ENCODE measurements at places on chromosomes 6 and 20.

GRCh38 chr6:145349950-145350510 lies 385.3 kb downstream of the EPM2A start:
- no peak for DNase-seq

DNA sequence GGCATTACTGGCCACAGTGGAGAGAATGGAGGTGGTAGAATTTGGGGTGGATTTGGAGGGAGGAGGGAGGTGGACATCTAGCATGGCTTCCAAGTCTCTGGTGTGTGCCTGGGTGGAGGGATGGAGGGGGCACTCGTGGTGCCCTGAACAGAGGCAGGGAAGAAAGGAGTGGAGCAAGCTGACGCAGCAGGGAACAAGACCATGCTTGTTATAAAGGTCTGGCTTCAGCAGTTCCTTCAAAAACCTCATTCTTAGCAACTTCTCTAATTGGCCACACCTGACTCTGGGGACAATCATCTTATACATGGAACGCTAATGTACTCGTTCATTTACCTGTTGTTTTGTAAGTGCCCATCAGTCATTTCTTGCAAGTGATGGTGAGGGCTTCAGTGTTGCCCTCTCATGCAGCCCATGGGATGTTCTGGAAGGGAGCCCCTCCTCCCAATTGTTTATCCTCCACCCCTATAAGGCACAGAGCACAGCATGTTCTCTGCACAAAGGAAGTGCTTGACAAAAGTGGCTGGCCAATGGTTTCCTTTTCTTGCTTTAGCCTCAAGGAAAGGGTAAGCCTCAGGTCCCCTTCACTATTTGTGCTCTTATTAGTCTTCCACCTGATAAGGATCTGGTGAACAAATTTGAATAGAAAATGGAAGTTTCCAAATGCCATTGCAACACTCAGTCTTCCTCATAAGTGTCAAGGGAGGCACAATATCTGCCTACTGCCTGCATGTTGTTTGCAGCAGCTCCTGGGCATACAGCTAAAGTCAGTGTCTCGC lies 39.3 kb downstream of the GFOD1 start:
- DNase-seq = no peak

DNA sequence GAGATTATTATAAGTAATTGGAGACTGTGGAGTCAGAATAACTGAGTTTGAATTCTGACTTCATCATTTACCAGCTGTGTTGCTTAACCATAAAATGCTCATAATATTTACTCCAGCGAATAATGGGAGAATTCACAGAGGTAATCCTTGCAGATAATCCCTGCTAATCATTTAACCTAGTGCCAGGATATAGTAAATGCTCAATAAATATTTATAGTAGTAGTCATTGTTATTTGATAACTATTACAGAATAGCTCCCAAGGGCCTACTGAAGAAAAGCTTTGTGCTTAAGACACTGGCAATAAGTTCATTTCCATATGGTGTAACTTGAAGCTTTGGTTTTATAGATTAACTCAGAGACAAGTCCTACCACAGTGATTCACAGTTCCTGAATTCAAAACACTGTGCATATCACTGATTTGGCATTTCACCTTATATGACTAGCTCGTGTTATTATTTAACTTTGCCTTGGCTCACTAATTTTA lies 208.8 kb upstream of the PLCB4 start:
- DNase-seq = no peak

DNA sequence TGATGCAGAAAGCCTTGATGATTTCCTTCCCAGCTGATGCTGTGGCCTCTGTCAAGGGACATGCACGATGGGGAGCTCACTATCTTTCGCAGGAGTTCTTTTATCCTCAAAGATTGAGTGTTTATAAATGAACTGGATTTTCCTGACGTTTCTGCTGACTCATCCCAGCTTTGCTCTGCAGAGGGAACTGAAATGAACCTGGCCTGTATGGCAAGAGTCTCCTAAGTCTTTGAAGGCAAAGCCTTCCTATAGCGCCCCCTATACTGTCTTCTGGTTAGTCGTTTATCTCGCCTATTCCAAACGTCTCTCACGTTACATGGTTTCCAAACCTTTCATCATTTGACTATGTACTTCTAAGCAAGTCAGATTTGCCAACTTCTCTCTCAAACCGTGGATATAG lies 565.3 kb downstream of the KIF16B start:
- no peak for DNase-seq

DNA sequence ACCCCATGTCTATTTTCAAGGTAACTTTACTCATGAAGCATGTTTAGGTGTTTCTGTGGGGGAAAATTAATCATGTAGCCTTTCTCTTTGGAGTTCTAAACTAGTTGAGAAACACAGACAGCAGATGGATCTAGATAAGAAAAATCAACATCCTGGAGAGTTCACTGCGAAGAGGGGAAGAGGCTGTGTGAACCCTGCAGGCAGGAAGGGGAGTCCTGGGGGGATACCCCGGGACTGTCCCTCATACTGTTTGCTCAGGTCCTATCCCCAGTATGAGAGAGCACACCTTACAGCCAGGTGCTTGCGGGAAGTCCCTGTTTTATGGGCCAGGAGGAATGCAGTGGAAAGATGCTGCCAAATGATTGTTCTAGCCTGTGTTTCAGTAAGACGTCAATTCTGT lies 32.7 kb downstream of the CHMP4B start:
- DNase-seq = no peak

DNA sequence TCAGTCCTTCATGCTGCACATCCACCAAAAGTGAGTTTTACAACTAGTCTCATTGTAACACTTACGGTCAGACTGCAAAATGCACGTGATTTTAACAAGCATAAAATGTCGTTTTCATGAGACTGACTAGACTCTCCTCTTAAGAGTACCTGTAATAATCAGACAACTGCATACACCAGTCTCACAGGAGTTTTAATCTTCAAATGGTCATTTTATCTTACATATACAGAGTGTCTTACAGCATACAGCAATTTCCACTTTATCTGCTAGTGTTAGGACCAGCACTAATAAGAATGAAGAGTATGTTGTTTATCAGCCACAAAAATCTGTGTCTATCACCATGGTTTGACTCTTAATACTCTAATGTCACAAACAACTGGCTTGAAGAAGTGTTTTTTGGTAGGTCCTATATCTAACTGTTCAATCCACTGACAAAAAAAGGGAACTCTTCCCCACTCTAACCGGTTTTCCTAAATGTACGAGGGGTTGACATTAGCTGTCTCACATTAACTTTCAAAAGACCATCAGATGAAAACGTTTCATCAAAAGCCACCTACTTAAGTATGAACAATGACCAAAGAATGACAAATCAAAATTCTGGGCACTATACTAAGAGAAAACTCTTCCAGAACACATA lies 1.5 kb upstream of the ASF1A start:
- DNase-seq = no peak

GRCh38 chr20:59680148-59680650 lies 75.9 kb downstream of the PHACTR3 start:
- DNase-seq = no peak

DNA sequence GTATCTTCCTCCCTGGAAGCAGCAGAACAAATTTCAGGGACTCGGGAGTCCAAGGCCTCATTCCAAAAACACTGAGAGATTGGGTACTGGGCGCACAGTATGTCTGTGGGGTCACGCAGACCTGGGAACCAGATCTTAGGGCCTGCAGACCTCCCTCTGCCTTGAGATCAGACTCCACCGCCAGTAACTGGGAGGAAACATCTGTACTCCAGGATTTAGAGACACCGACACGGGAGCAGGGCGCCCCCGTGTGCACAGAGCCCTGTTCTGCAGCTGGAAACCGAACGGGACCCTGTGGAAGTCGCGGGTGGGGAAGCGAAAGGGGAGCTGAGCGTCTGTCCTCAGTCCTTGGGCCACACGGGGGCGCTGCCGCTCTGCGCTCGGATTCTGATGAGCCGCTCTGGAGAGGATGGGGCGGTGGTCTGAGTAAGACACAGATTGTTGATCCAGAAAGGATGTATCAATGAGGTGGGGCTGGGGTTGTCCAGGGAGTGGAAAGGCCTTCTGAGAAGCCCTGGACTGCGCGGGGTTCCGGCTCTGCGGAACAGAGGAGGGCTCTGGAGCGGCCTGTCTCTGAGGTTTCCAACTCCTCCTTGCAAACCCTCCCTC lies 35.7 kb upstream of the HLA-E start:
- DNase-seq = peak; percentile 2

DNA sequence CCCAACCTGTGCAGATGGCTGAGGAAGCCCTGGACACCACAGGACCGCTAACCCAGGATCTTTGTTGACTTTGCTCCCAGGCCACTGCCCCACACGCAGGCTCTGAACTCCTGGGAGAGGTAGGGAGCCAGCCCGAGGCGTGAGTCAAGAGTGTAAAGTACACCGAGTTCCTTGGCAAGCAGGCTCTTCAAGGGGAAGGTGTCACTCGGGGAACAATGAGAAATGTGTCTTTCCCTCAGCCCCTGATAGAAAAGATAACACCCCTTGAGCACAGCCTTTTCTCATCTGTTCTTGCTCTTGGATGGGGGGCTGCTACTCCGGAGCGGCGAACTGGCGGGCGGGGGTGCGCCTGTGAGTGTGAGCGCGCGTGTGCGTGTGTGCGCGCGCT lies 472 bp upstream of the EDN3 start:
- DNase-seq = no peak

DNA sequence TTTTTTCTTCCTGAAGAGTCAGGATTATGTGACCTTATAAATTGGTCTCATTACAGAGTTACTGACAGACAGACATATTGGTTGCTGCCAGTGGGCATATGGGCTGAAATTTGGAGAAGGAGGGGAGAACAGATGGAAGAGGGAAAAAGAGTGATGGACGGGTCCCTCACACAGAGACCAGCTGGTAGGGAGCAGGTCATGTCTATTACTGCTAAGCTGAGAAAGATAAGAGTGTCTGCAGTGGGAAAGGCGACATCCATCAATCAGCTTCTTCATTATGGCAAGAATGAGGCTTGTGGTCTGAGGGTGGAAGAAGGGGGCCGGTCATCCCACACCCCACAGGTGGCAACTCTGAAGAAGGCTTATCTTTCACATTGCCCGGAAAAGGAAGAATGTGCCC lies 353.8 kb upstream of the RSPO3 start:
- no peak for DNase-seq

DNA sequence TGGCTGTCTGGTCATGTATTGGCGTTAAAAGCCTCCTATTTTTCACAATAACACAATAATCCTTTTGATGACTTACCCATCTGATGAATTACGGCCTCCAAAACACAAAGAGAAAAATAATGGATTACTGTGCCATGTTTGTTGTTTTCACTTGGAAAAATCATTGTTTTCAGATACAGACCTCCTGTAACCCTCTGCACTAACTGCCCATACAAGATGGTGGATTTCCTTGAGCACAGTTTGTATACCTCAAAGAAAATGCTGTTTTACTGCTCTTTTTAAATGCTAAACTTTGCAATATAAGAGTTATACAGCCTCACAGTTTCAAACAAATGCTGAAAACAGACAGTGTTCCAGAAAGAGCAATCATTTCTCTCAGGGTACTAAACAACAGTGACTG lies 61.0 kb downstream of the SMLR1 start:
- DNase-seq = no peak

- DNase-seq = no peak
Observed at GRCh38 chr20:18692447-18692846, 104.6 kb downstream of the DTD1 start.

DNA sequence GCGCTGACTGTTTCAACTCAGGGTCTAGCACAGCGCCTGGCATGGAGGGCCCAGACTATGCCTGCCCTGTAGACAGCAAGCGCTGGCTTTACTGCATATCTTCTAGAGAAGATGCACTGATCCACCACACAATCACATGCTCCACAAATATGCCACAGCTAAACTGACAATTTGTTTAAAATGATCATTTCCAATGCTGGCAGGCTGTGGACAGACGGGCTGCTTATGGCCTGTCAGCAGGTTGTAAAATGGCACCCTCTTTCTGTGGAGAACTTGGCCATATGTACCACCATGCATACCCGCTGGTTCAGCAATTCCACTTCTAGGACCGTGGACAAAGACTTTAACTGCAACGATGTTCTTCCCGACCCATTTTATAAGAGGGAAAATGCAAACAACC lies 40.8 kb downstream of the STAU1 start:
- no peak for DNase-seq

DNA sequence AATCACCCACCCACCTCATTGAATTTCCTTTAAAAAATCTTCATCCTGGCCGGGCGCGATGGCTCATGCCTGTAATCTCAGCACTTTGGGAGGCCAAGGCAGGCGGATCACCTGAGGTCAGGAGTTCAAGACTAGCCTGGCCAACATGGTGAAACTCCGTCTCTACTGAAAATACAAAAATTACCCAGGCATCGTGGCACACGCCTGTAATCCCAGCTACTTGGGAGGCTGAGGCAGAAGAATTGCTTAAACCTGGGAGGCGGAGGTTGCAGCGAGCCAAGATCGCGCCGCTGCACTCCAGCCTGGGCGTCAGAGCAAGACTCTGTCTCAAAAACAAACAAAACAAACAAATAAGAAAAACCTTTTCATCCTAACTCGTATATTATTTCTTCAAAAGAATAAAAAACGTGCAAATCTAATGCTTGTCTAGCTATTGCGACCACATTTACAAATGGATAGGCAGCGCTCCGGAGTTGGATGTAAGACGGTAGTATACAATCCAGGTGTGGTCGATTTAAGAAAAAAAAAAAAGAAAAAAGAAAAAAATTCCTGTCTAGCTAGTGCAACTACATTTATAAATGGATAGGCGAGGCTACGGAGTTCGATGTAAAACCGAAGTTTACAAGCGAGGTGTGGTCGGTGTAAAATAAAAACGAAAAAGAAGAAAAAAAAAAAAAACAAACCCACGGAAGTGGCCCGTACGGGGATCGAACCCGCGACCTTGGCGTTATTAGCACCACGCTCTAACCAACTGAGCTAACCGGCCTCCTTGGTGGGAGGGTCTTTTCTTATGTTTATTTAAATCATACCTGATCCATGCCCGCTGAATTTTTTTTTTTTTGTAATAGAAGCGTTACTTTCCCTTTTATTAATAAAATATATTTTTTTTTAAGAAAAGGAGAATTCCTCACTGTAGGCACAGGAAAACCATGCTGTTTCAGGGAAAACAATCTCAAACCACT lies 70.7 kb upstream of the PRSS16 start:
- no peak for DNase-seq

GRCh38 chr6:161677188-161677587 lies 403.3 kb upstream of the AGPAT4 start:
- DNase-seq = no peak
